ENCODE measurements at places on chromosomes 5 and 9.

GRCh38 chr5:177350776-177351391 is 584 bp downstream of the LMAN2 start:
- DNase-seq = no peak

GRCh38 chr5:177520916-177521513 is 4.3 kb upstream of the DDX41 start:
- no peak for DNase-seq

GRCh38 chr9:35414889-35415288 is 75.0 kb upstream of the RUSC2 start:
- no peak for DNase-seq

DNA sequence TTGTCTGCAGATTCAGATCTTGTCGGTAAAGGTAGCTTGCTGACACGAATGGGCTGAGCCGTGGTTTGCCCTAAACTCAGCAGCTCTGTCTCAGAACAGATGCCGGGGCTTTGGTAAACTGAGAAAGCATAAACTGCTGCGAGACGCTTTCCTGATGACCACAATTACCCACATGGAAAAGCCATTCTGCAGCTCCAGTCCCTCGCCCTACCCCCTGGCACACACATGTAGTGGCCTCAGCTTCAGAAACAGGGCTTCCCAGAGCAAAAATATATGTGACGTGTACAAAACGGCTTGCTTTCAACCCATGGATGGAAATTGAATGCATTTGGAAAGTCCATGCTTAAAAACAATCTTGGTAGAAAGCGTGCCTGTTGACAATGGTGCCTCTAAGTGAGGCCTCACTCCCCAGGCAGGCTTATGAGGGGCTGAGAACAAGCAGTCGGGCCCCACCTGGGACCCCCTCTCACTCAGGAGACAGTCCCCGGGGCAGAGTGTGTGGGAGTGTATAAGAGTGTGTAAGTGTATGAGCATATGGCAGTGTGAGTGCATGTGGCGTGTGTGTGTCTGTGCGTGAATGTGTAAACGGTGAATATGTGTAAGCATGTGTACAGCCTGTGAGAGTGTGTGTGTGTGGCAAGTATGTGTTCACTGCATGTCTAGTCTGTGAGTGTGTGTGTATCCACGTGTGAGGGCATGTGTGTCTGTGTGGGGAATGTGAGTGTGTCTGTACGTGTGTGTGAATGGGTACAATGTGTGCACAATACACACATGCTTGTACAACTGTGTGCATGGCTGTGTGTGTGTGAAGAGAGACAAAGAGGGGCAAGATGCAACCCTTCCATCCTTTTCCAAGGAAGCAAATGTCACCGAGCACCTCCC is 88.2 kb upstream of the SMIM23 start:
- DNase-seq = no peak

DNA sequence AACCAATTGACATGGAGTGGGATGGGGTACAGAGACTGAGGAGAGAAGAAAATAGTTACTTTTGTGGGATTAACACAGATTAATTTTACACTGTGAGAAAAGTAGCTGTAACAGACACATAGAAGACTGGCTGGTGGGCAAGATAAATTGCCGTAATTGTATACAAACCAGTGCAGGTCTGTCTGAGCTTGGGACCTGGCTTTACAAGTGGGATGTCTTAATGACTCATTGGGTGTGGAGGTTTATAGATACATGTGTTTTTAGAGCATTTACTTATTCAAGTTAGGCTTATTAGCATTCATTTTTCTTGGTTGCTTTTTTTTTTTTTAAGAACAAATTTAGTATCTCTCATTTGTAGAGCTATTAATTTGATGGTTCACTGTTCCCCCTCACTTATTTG is 37.5 kb downstream of the SLC44A1 start:
- DNase-seq = no peak

DNA sequence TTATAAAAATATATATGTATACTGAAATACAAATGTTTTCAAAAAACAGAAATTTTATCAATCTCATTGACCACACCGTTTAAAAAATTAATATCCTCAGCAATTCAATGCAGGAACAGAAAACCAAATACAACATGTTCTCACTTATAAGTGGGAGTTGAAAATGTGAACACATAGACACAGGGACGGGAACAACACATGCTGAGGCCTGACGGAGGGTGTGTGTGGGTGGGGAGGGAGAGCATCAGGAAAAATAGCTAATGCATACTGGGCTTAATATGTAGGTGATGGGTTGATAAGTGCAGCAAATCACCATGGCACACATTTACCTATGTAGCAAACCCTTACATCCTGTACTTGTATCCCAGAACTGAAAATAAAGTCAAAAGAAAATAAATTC is 409.5 kb downstream of the MLLT3 start:
- DNase-seq = no peak
